ENCODE measurements at places on chromosomes 7 and 10.

GRCh38 chr7:136526408-136527105 is 341.9 kb upstream of the CHRM2 start:
- no peak for DNase-seq

DNA sequence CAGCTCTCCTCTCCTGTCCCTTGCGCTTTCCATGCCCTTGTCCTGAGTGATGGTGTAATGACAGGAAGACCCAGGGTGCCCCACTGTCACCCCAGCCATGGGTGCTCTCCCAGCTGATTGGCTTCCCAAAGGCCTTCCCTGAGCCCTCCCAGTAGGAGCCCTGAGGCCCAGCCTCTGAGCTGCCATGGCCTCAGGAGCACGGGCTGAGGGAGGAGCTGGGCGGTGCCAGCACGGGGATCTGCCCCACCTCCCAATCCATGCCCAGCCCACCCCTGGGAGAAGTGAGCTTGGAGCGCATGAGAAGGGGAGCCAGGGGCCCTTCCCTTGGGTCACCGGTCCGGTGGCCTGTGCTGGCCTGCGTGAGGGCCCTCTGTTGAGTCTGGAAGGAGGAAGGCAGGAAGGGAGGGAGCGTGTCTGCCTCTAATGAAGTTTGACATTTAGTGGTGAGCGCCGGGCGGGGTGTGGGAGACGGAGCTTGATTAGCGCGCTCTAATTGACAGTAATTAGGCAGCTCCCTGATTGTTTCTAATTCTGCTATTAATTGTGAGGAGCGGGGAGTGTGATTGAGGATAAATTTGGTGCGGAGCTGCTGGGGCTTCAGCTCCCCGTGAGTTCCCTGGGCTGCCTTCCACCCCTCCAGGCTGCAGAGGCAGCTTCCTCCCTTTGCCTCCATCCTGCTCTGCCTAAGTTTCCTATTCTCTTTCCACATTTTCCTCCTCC is 28.3 kb downstream of the GBX1 start:
- no peak for DNase-seq

DNA sequence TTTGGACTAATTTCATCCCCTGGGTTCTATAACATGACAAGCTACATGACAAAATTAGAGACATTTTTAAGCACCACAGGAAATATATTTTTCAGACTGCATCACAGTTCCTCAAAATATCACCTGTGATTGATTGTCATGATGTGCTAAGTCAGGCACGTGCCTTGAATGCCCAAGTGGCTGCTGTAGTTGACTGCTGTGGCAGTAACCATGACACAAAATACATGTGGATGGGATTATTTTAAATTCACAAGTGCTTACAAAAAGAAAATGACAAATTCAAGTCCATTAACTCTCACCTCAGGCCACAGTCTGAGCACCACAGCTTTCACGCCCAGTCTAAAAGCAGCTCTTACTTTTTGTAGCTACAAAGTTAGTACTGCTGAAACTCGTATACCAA is 45.5 kb downstream of the TNPO3 start:
- DNase-seq, result no peak

- no peak for DNase-seq
These were observed 22.3 kb upstream of the TSPAN33 start for GRCh38 chr7:129122078-129122750.

- no peak for DNase-seq
These were observed 139.0 kb upstream of the GPR26 start for GRCh38 chr10:123527151-123527550.
